ENCODE measurements at places on chromosomes 2 and 18. TPM values are rescaled to one million over a fixed set of nuclear protein-coding genes. Genes with fewer than 3 reads are reported as not detected.

DNA sequence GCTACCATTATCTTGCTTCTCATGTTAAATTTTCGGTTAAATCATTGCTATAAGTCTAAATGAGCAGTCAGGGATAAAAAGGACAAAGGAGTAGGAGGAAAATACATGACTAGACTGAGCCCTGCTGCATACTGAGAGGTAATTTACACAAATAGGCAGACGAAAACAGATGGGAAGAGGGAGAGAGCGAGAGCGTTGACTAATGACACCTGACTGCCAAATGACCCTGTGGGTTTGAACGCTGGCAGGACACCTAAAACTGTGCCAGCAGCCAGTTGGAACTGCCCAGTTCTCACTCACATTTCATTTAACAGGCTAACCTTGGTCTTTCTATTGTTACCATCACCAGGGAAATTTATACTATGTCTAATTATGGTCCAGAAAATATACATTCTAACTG lies 978.2 kb downstream of the CPS1 start:
- no peak for DNase-seq

- DNase-seq, result no peak
Measured at GRCh38 chr18:51537487-51537886, 340.0 kb upstream of the MEX3C start.

GRCh38 chr2:55885127-55885943 lies 38.2 kb downstream of the EFEMP1 start:
- DNase-seq, result no peak

DNA sequence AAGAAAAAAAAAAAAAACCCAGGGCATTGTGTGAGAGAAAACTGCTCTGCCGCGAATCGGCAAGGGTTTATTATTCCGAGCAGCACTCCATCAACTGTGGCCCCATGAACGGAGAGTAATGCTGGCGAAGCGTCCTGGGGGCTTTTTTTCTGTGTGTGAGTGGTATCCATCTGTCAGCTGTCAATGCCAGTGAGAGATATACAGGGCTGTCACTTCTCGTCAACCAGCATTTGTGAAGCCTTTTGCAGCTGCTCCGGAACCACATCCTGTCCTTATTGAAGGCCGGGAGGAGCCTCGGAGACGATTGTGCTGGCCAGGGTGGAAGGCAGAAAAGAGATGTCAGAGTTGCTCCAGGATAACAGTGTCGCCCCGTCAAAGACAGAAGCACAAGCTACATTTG lies 356.9 kb upstream of the SMIM21 start:
- DNase-seq, result no peak

RAPGEF4 gene
- 9.9 TPM for total RNA-seq

SCYGR6 gene
- not detected for total RNA-seq

Data from thoracic aorta (tissue), 2 donors.